Adrenal gland (tissue), 19 donors: ENCODE measurements at places on chromosomes 6 and 20. TPM values are rescaled to one million over a fixed set of nuclear protein-coding genes. Genes with fewer than 3 reads are reported as not detected.

LRP11 gene
- 40.8 TPM for total RNA-seq

NKAIN2 gene
- total RNA-seq: 0.61 TPM

DNA sequence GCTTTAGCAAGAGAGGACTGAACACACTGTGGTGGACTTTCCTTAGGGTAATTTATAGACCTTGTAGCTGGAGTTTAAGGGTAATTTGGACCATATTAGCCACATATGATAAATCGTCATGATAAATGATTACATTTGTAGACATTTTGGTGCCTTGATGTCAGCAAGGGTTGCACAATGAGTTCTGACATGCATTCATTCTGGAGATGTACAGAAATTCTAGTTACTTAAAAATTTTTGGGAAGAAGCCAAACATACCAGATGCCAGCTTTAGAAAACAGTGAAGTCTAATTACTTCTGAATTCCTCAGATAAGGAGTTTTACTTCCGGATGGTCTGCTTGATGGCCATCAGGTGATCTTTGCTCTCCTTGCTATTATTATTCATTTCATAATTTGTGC, 653.1 kb downstream of the TBC1D32 start:
- no peaks in the 10 kb centered on the region for H3K27me3 ChIP-seq
- DNase-seq: no peak
- H3K36me3 ChIP-seq: no peaks in the 10 kb centered on the region
- no peak overlapping the region for H3K27ac ChIP-seq

- no peaks in the 10 kb centered on the region for H3K4me1 ChIP-seq
- DNase-seq: no peak
- no peaks in the 10 kb centered on the region for H3K27me3 ChIP-seq
- no peaks in the 10 kb centered on the region for H3K36me3 ChIP-seq
Observed at GRCh38 chr20:48195121-48195870, 410.0 kb upstream of the SULF2 start.

DNA sequence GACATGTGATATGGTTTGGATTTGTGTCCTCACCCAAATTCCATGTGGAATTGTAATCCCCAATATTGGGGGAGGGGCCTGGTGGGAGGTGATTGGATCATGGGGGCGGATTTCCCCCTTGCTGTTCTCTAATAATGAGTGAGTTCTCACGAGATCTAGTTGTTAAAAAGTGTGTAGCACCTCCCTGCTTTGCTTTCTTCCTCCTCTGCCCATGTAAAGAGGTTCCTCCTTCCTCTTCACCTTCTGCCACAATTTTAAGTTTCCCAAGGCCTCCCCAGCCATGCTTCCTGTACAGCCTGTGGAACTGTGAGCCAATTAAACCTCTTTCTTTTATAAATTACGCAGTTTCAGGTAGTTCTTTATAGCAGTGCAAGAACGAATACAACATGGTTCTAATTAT, 2.1 kb upstream of the ZNF451 start:
- no peak for DNase-seq
- no peak overlapping the region for H3K27ac ChIP-seq
- no peak overlapping the region for H3K4me3 ChIP-seq
- H3K27me3 ChIP-seq: no peaks in the 10 kb centered on the region
- no peaks in the 10 kb centered on the region for H3K36me3 ChIP-seq

- H3K27me3 ChIP-seq: no peaks in the 10 kb centered on the region
- DNase-seq: no peak
- no peaks in the 10 kb centered on the region for H3K36me3 ChIP-seq
Observed at GRCh38 chr6:136351518-136352110, 62.0 kb upstream of the BCLAF1 start.

PHACTR2 gene
- 158 TPM for total RNA-seq

OPRM1 gene
- total RNA-seq: 0.19 TPM
